HS-5 (cell line): ENCODE measurements at places on chromosomes 2 and 18.
A peak's percentile ranks its signal among the peaks of the same experiment; 100 is the strongest.

- DNase-seq: no peak
Measured at GRCh38 chr2:192411755-192412154, 217.0 kb upstream of the TMEFF2 start.

DNA sequence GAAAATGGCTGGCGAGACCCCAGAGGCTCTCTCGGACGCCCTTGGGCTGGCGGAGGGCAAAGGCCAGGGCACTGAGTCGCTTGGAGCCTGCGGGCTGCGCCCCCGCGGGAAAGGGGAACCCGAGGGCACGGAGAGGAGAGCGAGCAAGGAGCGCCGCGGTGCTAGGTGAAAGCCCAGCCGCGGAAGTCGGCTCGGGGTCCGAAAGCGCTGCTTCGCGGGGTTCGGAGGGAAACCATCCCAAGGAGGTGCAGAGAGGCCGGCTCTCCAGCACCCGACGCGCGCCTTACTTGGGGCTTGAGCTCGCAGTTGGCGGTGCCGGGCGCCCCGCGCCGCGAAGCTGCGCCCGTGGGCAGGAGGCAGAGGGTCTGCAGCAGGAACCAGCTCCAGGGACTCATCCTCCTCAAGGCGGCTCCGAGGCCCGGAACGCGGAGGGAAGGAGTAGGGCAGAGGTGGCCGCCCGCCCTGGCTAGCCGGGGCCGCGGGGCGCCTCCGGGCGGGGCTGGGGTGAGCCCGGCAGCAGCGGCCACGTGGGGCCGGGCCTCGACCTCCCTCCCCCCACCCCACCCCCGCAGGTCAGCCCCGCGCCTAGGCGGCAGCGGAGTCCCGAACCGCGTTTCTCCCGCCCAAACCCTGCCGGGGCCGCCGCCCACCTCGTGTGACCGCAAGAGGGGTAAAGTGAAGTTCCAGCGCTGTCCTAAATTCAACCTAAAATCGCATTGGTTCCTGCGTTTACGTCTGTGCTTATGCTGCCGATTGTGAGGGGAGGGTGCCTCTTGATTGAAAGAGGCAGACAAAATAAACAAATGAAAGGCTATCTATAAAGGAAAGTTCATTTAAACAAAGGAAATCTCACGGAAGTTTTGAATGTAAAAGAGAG lies at the start of gene TRABD2A:
Gene TRABD2A (minus strand): TSS at position 440 of the 877 bp plus-strand sequence. CDS start 45 bp downstream, at position 395.
- peak; percentile 39 for DNase-seq

- DNase-seq: no peak
Measured at GRCh38 chr2:24471662-24472061, 19.4 kb upstream of the NCOA1 start.

GRCh38 chr2:223815884-223816570 lies 21.4 kb downstream of the AP1S3 start:
- no peak for DNase-seq

GRCh38 chr2:80377071-80377470 lies 72.5 kb upstream of the LRRTM1 start:
- DNase-seq: peak; percentile 18

- no peak for DNase-seq
Measured at GRCh38 chr2:145654156-145654555, 1134.2 kb upstream of the ZEB2 start.

DNA sequence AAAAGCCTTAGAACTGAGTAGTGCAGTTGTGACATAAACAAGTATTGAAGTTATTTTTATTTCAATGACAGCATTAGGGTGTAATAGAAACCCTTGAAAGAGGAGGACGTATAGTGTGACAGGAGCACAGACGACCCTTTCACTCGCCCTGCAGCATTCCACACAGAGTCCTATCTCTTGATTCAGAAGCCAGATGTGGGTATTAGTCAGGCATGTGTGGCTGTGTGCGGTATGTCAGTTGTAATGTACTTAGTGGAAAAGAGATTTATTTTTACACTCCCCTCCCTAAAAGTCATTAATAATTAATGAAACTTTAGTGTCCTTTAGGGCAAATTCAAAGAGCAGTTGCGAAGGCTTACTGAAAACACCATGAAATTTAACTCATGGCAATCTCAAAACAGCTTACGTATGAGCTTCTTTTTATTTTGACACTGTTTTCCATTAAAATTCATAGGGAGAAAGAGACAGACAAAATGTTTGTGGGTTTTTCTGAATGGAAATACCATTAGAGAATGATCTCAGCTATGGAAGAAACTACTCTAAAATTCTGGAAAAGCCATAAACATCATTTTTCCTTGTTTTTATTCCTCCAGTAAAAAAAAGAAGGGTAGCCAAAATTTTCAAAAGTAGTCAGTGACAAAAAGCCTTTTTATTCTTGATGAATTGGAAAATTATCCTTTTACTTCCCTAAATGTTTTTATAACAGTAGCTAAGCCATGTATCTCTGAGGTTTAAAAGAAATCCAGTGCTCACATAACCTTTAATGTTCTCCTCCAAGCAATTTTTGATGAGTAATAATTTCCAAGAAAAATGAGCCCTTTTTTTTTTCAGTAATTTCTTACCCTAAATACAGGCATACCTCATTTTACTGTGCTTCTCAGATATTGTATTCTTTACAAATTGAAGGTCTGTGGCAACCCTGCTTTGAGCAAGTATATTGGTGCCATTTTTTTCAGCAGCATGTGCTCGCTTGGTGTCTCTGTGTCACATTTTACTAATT lies 84.0 kb upstream of the DSEL start:
- DNase-seq: peak; percentile 38

GRCh38 chr2:147149575-147150240 lies 695.1 kb upstream of the ACVR2A start:
- peak; percentile 78 for DNase-seq

- no peak for DNase-seq
Measured at GRCh38 chr2:48607307-48608014, 10.2 kb upstream of the GTF2A1L start.

DNA sequence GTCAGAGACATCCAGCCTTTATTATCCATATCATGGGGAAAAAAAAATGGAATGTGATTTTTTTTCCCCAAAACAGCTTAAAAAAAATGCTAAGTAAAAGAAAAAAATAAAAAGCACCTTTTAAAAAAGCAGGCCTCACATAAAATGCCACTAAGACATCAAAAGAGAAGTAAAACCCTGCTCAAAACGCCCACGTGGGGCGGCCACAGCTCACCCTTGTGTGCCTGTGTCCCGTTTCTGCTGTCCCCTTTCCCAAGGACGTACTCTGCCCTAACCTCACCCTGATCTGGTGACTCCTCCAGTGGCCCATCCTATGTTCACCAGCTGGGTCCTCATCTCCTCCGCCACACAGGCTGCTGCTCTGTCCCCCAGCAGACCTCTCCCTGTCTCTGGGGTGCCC lies 125.4 kb downstream of the NEDD4L start:
- DNase-seq: no peak

GRCh38 chr2:119488245-119489214 lies 35.8 kb downstream of the SCTR start:
- no peak for DNase-seq

GRCh38 chr18:79323471-79323870 lies 72.3 kb upstream of the NFATC1 start:
- DNase-seq: no peak

DNA sequence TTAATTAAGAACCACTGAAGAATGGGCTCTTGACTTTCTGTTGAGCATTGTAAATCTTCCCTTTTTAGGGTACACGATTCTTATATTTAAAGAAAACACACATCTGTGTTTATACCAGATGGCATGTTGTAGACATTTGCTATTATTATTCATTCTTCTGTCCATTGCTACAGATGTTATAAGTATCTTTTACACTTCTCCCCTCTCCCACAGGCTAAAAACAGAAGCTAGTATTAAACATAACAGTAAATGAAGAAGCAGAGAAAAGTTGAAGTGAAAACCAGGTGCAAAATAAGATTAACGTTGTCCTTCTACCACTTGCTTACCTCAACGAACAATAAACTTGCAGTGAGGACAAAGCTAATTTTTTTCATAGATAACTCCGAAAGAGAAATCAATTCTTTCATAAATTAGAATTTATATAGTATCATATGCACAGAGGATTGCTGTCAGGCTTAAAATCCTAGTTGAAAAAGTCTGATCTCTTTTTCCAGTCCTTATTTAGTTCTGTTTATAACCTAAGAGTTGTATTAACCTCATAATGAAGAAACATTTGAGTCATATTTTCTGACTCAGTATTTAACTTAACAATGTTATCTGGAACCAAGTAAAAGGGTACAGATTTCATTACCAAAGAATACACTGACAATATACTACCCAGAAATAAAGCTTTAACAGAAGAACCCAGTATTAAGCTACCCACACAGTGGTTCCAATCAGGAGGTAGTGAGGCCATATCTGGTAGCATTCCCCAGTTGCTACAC lies 16.4 kb upstream of the ZNF385B start:
- DNase-seq: no peak
